Stimulated activated CD4-positive, alpha-beta T cell treated with anti-CD3 and anti-CD28 coated beads, Interleukin-4, amount 100 ng/mL, for 24 hours (primary cell): ENCODE measurements at places on chromosomes 6 and 20.

- DNase-seq = no peak
Observed at GRCh38 chr6:74967821-74968220, 238.0 kb downstream of the COL12A1 start.

DNA sequence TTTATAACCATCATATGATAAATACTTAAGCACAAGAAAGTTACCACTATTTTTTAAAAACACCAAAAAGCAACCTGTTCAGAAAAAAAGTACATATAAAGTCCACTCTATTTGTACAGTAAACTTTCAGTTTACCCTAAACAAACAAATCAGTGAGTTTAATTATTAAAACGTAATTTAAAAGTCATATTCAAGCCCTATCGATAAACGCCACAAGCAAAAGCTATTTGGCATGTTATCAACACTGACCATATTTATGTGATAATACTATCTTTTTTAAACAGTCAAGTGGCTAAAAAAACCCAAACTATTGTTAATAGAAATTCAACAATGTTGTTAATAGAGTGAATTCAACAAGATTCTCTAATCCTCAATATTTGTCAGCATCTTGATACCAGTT is 1.9 kb downstream of the KATNA1 start:
- DNase-seq = no peak

- no peak for DNase-seq
Observed at GRCh38 chr6:125236536-125237327, 65.0 kb downstream of the HDDC2 start.

DNA sequence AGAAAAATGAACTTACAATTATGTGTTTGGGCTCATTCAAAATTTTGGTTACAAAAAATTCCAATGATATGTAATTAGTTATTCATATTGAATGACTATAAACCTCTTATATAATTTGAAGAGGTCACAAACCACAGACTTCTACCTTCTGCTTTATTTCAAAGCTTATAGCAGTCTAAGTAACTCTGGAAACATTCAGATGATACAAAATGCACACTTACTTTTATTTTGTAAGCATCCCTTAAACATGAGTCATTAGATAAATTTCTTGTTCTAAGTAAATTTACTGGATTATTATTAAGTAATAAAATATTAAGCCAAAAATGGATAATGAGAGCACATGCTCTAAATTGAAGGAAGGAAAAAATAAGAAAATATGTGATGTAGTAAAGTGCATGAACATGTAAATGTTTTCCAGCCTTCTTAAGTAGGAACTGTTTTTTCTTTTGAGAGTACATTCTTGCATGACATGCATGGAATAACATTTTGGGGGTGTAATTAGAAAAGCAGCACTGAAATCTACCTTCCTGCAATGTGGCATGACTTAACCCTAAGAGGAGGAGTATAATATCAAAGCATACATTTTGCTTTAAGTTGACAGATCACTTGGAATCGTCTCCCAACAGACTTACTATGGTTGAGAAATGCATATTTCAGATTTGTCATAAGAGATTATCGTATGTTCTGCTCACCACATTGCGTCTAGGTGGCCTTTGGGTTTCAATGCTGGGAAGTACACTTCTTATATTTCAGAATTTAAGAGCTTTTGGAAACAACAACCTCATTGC is 372.7 kb upstream of the HSF2 start:
- DNase-seq = no peak

DNA sequence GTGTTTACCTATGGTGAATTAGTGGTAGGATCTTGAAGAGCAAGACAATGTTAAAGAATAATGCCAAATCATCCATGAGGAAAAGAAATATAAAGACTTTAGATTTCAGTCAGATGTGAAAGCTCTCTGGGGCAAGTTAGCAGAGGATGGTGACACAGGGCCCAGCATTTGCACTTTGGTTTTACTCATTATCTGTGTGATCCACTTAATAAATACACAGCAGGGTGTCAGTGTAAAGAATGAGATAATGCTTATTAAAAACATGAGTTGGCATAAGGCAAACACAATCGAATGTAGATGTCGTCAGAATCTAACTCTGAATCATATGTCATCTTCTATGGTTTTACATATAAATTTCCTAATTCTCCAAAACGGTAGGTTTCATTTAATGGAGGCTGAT is 130.4 kb upstream of the PREP start:
- DNase-seq = no peak

- no peak for DNase-seq
Observed at GRCh38 chr6:82144007-82144851, 103.3 kb downstream of the IBTK start.

GRCh38 chr6:148829415-148830101 is 82.7 kb downstream of the UST start:
- DNase-seq = no peak

GRCh38 chr6:76612954-76613353 is 540.5 kb upstream of the IMPG1 start:
- no peak for DNase-seq

GRCh38 chr6:149963212-149963461 is 606 bp upstream of the ULBP1 start:
- DNase-seq = peak; percentile 58

- no peak for DNase-seq
Observed at GRCh38 chr6:129719692-129720091, 9.7 kb upstream of the ARHGAP18 start.

- no peak for DNase-seq
Observed at GRCh38 chr6:39214120-39214813, 15.0 kb downstream of the KCNK5 start.

GRCh38 chr6:2460216-2460745 is 214.9 kb upstream of the GMDS start:
- DNase-seq = no peak

GRCh38 chr20:59044295-59044694 is 1.7 kb upstream of the PRELID3B start:
- no peak for DNase-seq

- DNase-seq = no peak
Observed at GRCh38 chr6:3140201-3140600, 17.1 kb downstream of the TUBB2A start.

- no peak for DNase-seq
Observed at GRCh38 chr20:59596690-59597089, 7.7 kb upstream of the PHACTR3 start.

GRCh38 chr6:17871836-17872235 is 115.6 kb downstream of the KIF13A start:
- no peak for DNase-seq

- DNase-seq = no peak
Observed at GRCh38 chr20:6768228-6769140, 998 bp downstream of the BMP2 start.

DNA sequence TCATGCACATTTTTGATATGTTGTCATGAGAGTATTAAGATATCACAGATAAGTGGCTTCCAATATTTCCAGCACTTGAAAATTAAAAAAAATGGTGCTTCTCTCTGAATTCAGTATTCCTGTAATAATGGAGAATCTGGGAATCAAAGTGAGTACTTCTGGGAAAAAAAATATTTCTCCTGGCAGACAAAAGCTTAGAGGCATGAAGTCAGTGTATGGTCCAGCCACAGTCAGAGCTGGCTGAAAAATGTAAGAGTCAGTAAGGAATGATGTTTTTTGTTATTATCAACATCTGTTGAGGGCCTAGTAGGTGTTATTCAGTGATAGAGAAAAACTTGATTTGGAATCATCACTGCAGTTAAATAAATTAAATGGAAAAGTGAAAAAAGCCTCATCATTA is 3.2 kb upstream of the RFPL4B start:
- no peak for DNase-seq

GRCh38 chr6:1792989-1793388 is 183.3 kb downstream of the FOXC1 start:
- no peak for DNase-seq

DNA sequence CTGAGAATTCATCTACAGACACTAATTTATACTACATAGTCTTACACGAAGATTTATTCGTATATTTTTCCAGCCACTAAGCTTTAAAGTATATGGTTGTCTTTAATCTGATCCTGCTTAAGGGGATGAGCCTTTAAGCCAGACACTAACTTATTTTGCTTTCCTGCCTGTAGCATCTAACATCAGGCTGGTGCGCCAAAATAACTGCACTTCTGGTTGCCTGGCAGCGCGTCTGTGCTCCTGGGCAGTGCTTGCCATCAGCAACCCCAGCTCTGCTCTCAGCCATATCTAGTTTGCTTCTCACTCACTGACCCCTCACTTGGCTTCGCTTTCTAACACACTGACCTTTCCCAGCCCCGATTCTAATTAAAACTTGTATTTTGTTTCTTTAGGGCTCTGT is 21.8 kb downstream of the HMGCLL1 start:
- DNase-seq = no peak

GRCh38 chr20:24568842-24569241 is 99.4 kb downstream of the SYNDIG1 start:
- no peak for DNase-seq

DNA sequence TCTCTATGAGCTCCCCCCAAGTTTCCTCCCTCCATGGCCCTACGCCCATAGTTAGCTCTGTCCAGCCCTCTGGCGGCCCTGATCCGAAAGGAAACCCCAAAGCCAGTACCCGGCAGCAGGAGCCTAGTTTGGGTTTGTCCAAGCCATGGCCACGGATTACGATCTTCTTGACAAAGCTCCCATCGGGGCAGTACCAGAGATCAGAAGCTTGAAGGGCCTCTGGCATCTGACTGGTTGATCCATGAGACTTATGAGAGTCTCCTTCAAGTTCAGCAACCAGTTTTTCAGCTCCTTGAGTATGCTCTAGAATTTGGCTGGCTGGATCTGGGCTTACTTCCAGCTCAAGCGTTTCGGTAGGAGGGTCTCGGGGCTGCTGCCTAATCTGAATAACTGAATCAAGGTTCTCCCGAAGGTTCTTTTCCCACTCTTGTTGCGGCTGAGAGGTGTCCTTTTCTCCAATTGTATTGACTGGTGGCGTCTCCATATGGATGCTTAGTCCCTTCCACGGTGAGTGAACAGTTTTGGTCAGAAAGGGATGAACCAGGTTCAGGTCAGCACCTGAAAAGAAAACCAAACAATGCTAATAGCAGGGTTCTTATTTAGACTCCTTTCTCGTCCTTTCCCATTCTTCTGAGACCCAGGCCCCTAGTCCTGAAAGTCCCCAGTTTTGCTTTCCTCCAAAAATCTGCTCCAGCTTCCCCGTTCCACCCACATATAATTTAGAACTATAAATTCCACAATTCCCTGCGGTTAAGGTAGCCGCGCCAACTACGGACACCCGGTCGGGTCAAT is 595 bp downstream of the FKBPL start:
- no peak for DNase-seq

GRCh38 chr20:31720486-31721407 is 1.9 kb downstream of the BCL2L1 start:
- DNase-seq = peak; percentile 27

GRCh38 chr20:40493071-40493470 is 196.0 kb downstream of the MAFB start:
- no peak for DNase-seq

GRCh38 chr20:18057101-18057993 is at the start of gene OVOL2:
Gene OVOL2, minus strand, starts transcription at chr20:18057916. Its CDS starts 282 bp downstream, at chr20:18057634.
- no peak for DNase-seq

GRCh38 chr20:53865901-53866793 is 204.2 kb downstream of the BCAS1 start:
- DNase-seq = no peak

DNA sequence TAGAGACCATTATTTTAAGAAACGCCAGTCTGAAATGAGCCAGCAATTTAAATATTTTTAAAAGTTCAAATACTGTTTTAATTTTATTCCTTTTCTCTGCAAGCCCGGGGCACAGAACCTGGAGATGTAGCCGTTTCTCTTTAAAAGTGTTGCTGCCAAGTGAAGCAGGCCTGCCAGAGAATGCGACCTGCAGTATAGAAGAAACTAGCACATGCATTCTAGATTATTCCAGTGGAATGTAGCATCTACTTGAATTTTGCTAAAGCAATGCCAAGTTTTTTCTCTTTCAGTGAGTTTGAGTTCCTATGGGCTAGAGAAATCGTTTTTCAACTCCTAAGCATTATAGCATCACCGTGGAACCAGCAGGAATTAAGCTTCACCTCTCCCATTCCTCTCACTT is 101.3 kb downstream of the QRSL1 start:
- no peak for DNase-seq

GRCh38 chr20:51801122-51801822 is 1.0 kb downstream of the SALL4 start:
- DNase-seq = no peak

GRCh38 chr6:122604676-122605075 is 5.5 kb upstream of the PKIB start:
- no peak for DNase-seq

GRCh38 chr6:165181951-165182414 is 127.4 kb downstream of the C6orf118 start:
- DNase-seq = no peak

DNA sequence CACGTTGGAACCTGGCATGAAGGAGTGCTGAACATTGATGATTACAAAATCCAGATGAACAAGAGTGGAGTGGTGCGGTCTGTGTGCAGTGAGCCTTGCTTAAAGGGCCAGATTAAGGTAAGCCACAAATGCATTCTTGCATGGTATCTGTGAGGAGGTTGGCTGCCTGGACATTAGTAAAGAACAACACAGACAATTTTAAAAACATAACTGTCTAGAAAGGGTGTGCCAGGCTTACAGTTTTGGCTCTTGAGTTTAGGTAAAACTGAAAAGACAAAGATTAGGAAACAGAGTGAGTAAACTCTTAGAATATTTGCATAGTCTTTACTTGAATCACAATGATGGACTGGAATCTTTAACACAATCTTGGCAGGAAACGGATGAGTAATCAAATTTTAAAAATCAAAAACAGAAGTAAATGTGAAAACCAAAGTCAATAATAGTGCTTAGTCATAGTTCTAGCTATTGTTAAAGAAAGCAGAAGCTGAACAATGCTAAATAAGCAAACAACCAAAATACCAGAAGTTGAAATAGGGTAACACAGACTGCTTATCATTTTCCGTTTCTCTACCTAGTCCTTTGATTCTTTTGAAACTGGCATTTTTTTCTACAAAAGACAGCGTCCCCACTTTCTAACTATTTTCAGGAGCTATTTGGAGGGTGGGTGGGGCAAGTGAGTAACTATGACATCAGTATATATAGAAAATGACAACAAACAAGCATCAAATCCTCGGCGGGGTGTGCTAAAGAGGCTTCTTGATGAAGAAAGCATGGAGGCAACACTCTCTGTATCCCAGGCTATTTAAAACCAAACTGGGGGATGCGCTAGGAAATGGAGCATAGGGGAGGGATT is 185.8 kb upstream of the RAB32 start:
- DNase-seq = no peak

DNA sequence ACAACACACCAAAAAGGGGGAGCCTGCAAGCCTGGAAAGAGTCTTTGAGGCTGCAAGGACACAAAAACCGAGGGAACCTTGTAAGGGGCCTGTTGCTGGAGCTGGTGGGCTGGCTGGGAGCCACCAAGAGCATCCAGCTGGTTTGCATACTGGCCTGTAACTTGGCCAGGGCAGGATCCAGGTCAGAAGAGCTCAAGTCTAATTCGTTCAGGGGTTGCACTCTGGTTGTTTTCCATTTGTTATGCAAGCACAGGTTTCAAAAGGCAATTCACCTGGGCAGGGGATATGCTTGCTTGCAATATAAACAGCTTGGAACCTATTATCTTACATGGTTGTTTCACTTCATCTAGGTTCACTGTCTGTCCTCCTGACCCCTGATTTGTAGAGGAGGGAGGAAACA is 98.3 kb upstream of the GCM1 start:
- no peak for DNase-seq

GRCh38 chr20:17233626-17234025 is 6.8 kb downstream of the PCSK2 start:
- DNase-seq = no peak

GRCh38 chr6:113651920-113652319 is 205.2 kb upstream of the MARCKS start:
- DNase-seq = no peak
